Glutamatergic neuron (in vitro differentiated cells): ENCODE measurements at places on chromosomes 12 and 14.
A peak's percentile ranks its signal among the peaks of the same experiment; 100 is the strongest.

DNA sequence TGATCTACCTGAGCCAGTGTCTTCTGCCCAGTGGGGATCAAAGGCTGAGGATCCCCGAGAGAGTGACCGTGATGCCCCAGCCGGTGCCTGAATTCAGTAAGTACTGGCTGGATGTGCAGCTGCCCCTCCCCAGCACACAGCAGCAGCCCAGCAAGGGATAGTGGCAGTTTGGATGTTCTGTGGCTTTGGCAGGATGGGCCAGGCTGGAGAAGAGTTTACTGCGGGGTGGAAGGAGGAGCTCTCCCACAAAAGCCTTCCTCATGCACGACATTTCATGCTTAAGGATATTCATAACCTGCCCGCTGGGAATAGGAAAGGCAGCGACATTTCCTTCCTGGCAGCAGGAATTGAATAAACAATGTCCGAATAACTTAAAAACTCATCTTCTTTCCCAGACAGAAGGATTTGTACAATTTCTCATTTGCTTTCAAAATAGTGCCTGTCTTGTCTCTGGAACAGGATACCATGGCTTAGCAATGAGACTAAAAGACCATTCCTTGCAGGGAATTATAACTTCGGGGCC is 135.6 kb upstream of the PRMT8 start:
- no peak for DNase-seq

- no peak for DNase-seq
These were observed 159.6 kb downstream of the KCNA5 start for GRCh38 chr12:5203274-5203673.

GRCh38 chr14:51614707-51615106 is 37.0 kb upstream of the FRMD6 start:
- DNase-seq: no peak

GRCh38 chr12:69284131-69284530 is 44.8 kb downstream of the CPSF6 start:
- peak; percentile 48 for DNase-seq

DNA sequence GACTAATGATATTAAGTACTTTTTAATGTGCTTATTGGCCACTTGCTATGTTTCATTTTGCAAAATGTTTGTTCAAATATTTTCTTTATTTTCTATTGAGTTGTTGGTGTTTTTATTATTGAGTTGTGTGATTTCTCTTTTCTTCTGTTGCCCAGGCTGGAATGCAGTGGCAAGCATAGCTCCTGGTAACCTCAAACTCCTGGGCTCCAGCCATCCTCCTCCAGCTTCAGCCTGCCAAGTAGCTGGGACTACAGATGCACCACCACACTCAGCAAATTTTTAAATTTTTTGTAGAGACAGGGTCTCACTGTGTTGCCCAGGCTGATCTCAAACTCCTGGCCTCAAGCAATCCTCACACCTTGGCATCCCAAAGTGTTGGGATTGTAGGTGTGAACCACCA is 199.2 kb downstream of the NOVA1 start:
- no peak for DNase-seq

- peak; percentile 85 for DNase-seq
These were observed at the start of gene TBX3 for GRCh38 chr12:114684098-114684869. TSS of gene TBX3 (minus strand) at chr12:114684175. CDS start at chr12:114683200, 975 bp downstream.

- DNase-seq: no peak
These were observed 4.7 kb upstream of the CPNE6 start for GRCh38 chr14:24066496-24067132.

- DNase-seq: no peak
These were observed 20.8 kb downstream of the DYRK2 start for GRCh38 chr12:67669217-67669933.

GRCh38 chr14:54548491-54548890 is 18.4 kb upstream of the SAMD4A start:
- DNase-seq: no peak

DNA sequence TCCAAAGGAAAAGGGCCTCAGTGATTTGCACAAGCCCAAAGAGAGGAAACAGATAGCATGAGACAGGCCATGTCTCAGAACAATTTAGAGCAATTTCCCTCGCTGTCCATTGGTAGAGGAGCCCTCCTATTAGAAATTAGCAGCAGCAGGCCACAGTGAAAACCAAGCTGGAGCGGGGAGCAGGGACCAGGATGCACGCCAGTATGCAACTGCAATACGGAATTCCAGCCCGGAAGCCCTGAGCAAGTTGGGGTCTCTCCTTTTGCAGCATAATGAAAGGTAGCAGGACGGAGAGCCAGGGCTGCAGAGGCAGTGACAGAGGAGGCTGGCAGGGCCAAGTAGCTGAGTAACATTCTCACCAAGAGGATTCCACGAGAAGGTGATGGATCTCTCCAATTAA is 84.9 kb upstream of the CLMN start:
- no peak for DNase-seq

- DNase-seq: no peak
These were observed 203.1 kb downstream of the ETNK1 start for GRCh38 chr12:22828066-22828465.

GRCh38 chr14:69107407-69108003 is 45.4 kb downstream of the DCAF5 start:
- DNase-seq: no peak

DNA sequence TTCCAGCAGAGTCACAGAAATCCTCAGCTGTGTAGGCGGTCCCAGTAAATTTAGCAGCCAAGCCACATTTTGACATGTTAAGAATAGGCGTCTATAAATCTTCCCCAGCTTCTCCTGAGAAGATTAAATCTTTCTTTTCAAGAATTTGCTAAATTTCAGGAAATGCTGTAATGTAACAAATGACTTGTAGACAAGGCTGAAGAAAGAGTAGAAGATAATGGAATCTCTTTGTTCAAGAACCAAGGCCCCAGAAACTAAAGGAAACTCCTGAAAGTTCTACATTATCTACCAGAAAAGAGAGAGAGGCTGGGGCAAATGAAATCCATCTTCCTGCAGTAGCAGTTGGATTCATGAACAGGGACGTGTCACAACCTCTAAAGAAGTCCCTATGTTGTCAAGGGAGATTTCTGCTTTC is 760.3 kb downstream of the NOVA1 start:
- DNase-seq: no peak

GRCh38 chr14:82387699-82388098 is 854.0 kb upstream of the SEL1L start:
- no peak for DNase-seq

DNA sequence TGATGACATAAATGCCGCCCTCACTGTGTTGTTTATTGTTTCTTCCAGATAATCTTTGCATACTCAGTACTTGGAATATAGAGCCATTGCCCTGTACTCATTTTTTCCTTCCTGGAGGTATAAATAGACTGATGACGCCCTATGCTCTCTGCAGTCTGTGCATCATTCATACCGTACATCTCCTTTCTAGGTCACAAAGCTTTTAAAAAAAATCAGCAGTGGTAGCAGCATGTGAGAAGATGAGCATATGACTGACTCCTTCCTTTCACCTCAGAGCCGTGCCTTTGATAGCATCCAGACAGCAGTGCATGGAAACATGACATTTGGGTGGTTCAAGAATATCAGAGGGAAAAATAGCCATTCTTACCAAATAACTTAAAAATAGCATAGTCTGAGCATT is 77.3 kb downstream of the PDE3A start:
- DNase-seq: no peak

DNA sequence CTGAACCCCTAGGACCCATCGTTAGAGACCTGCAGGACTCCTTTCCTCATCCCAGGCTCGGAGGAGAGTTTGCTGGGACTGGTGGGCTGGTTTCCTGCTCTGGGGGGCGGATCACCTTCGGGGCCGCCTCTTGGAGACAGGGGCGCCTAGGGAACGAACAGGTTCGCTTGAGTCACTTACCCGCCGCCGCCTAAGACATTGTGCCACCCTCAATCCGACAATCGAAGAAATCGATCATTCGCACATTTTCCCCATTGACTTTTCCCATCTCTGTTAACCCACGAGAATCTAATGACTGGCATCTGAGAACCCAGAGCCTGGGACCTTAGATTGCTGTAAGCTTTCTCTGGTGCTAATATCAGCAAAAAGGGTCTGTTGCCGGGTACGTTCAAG is 322 bp downstream of the SLC39A9 start:
- no peak for DNase-seq

- no peak for DNase-seq
These were observed 707 bp downstream of the DHRS1 start for GRCh38 chr14:24298892-24299254.

GRCh38 chr12:15000575-15000974 is 27.7 kb downstream of the PDE6H start:
- no peak for DNase-seq

GRCh38 chr12:57611827-57612710 is 834 bp downstream of the ARHGEF25 start:
- DNase-seq: peak; percentile 61

DNA sequence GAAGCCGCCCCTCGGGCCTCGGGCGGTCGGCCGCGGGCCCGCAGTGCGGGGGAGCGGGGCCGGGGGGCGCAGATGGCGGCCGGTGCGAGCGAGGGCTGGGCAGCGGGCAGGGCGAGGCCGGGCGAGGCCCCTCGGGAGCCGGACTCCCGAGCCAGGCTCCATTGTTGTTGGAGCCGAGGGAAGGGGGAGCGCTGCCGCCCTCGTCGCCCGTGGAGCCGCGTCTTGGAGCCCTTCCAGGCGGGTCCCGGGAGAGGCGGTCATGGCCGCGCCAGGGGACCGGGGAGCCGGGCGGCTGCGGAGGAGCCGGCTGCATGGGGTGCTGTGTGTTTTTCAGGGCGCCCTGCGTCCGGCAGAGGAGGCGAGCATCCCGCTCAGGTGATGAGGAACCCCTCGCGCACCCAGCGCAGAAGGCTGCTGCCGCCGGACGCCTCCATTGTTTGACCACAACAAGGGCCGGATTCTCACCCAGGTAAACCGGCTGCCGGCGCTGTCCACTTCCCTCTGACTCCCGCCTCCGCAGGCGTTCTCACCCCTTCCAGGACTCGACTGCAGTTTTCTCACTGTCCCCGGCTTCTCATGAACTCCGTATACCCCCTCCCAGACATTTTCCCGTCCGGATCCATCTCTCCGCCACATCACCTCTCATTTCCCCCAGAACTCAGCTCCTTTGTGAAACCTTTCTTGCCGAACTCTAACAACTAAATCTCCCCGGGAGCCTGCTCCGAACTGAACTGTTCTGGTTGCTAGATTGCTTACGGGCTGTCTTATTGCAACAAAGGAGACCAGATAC is 732 bp downstream of the ZNF664 start:
- peak; percentile 82 for DNase-seq

- no peak for DNase-seq
These were observed 112.3 kb downstream of the PLXNC1 start for GRCh38 chr12:94260717-94261116.

DNA sequence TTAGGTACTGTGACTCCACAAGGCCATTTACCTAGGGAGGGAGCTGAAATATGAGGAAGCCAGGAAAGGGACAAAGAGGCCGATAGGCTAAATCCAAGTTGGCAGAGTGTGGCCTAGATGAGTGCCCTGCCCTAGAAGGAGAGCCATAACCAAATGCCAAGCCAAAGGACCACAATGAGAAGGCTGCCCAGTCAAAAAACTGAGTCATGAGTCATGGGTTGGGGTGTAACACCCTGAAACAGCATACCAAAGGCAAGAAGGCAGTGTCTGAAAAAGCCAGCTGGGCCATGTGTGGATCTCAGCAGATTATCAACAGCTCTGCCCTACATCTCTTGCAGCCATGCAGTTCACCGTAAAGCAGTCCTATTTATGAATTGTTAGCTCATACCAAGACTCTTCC is 171.7 kb downstream of the PHLDA1 start:
- DNase-seq: no peak

GRCh38 chr12:111429828-111430432 is 24.2 kb downstream of the SH2B3 start:
- DNase-seq: no peak

DNA sequence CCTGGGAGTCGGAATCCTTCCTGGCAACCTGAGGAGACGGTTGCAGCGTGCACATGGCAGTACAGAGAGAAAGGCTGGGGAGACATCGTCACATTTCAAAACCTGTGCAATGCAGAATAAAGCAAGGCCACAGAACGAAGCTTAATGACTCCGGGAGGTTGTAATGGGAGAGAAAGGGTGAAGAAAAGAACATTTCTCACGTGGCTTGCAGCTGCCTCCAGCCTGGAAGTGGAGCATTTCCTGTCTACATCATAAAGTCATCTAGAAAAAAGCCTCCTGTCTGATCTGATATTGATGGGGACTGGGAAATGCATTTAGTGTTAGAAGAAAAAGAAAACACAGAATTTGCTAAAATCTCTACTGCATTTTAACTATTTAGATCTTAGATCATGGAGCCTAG is 209.3 kb downstream of the TMEM132C start:
- no peak for DNase-seq

DNA sequence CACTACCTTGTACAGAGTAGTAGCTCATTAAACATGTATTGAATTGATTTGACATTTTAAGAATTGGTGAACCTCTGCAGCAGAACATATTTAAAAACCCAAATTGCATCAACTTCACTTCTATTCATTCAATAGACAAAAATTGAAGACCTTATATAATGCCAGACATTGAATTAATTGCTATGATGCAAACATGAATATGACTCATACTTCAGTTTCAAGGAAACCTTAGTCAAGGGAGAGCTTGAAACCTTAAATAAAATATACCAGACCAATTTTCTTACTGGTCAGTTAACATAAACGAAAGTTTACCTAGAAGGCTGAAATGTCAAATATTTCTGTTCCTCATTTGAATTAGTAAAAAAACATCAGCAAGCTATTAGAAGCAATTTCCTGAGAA is 5.0 kb upstream of the MGAT4C start:
- no peak for DNase-seq

DNA sequence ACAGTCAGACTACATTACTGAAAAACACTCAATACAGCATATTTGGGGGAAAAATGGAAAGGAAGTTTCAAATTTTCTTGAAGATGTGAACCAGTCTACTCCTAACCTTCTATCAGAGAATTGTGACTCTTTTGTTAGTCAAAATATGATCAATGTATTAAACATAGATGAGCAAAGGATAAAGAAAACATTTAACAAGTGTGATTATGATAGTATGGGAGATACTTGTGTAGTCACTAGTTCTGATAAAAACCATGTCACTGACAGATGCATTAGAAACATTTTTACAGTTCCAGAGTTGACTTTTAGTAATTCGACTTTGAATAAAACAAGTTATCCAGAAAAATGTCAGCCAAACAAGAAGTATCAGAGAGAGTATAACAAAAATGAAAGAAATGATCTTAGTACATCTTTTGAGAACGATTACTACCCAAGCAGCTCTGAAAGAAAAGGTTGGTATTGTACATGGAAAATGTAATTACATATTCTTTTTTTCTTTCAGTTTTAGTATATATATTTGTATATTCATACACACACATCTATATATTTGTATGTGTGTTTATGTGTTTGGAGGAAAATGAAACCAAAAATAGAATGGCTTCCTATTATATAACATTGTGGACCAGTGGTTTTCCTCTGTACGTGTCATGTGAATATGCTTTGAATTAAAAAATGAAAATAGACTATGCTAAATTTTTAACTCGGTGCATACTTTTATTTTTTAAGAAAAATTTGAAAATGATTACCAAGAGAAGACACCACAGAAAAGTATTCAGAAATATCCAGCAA is 63.3 kb upstream of the ABCD2 start:
- no peak for DNase-seq
